ENCODE measurements at places on chromosomes 3 and 15.

DNA sequence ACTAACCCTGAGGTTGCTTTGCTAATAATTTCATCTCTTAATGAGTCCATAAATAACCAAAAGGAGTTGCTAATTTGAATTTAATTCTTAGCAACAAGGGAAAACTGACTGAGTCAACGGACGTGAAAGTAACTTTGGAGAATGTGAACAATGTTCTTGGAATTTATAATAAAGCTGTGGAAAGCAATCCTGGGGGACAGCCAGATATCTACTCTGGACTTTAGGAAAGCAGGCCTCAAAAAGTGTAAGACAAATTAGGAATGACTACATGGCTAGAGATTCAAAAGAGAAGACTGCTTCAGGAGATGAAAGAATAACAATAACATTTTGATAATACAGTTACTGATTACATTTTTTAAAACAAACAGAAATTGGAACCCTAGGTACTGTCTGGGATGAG lies 318.4 kb upstream of the COL8A1 start:
- DNase-seq: no peak

DNA sequence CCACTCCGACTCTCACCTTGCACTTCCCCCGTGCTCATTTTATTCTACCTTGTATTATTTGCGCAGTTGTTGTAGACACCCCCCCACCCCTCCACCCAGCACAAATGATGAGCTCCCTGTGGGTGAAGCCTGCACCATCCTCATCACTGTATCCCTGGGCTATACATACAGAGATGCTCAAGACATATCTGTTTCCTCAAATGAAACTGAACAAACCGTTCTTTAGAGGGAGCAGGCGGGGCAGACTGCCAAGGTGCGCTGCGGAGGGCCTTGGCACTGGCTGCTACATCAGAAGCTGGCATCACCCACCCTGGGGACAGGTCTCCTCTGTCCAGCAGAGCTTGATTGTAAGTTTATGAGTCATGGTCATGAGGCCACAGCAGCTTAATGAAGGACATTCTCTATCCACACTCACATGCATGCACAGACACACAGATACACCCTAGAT lies 29.0 kb downstream of the ADCY5 start:
- DNase-seq: no peak

DNA sequence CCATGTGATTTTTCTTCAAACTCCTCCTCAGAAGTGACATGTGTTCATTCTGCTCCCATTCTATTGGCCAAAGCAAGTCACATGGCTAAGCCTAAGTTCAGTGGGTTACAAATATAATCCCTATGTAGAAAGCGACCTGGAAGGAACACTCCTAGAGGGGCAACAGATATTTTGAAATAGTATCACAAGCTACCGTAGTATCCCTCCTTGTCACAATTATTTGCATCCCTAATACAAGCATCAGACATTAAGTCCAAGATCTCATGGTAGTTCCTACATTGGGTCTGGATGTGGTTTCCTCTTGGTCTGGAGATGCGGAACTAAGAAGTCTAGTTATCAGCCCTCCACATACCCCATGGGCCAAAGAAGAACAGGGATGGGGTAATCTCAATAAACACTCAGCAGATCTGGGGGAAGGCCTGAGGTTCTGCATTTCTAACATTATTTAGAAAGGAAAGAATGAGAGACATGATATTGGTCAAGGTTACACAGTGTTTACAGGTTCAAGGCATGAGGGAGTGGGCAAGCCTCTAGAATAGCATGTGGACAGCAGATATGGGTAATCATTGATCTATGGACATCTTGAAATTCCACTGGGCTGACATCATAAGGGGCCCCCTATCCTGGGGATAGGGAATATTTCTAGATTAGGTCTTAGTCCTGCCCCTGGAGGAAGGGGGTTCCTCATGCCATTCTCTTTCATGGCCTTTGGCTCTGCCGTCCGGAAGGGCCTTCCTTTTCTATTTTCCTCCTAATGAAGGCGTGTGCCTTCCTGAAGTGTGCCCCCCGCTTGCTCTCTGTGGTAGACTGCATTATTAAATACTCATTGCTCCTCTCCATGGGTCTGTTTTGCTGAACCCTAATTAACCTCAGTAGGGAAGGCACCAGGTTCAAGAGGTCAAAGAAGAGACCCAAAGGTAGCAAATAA lies 17.8 kb upstream of the ABHD2 start:
- no peak for DNase-seq

- peak; percentile 41 for DNase-seq
Measured at GRCh38 chr15:100759106-100759505, 120.5 kb upstream of the ALDH1A3 start.

- no peak for DNase-seq
Measured at GRCh38 chr3:47239929-47240328, 42.7 kb downstream of the KIF9 start.

- DNase-seq: no peak
Measured at GRCh38 chr15:39896846-39897245, 23.2 kb downstream of the GPR176 start.

- no peak for DNase-seq
Measured at GRCh38 chr3:89859757-89860156, 752.3 kb downstream of the EPHA3 start.

GRCh38 chr3:167811031-167811430 lies 75.5 kb downstream of the SERPINI1 start:
- no peak for DNase-seq

DNA sequence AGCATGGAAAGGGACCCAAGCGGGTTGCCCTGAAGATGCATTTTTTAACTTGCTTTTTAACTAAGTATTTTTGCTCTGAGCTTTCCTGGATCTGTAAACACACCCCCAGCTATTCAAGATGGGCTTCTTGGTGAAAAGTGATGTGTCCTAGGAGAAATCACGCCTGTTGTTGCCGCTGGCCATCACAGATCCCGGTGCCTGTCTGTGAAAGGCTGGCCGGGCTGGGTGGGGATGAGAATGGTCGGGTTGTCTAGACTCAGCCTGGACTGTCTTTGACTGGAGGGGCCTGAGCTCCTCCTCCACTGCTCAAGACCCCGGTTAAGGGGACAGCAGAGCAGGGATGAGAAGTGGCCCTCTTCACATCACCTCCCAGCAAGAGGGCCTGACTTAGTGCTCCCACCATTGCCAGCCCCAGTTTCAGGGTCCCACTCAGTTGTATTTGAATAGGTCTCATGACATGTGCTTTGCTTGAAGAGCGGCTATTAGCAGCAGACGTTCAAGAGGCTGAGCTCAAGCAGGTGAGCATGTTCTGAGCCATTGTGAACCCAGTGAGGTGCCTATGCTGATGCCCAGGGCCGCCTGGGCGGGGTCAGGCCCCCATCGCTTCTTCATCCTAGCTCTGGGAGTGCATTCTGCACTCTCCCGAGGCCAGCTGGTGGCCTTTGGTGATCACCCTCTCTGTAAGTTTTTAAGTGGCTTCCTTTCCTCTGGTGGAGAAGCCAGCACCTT lies 79.9 kb downstream of the IGF1R start:
- no peak for DNase-seq

DNA sequence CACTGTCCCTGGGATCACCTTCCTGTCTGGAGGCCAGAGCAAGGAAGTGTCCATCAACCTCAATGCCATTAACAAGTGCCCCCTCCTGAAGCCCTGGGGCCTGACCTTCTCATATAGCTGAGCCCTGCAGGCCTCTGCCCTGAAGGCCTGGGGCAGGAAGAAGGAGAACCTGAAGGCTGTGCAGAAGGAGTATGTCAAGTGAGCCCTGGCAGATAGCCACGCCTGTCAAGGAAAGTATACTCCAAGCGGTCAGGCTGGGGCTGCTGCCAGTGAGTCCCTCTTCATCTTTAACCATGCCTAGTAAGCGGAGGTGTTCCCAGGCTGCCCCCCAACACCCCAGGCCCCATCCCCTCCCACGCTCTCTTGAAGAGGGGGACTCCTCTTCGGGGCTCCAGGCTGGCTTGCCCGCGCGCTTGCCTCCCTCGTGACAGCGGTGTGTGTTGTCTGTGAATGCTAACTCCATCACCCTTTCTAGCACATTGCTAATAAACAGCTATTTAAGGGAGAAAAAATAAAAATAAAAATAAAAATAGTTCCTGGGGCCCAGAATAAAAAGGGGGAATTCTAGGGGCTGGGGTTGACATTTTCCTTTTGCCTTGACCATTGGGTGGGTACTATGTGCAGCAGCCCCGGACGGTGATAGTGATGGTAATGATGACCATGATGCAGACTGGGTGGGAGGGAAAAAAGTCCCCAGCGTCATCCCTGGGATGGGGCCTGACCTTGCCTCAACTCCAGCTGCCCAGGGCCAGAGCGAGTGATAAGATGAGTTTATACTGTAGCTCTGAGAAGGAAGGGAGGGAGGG lies 3.3 kb upstream of the ALAS1 start:
- no peak for DNase-seq

GRCh38 chr15:56871185-56871584 lies 47.3 kb upstream of the TCF12 start:
- DNase-seq: peak; percentile 65

- DNase-seq: no peak
Measured at GRCh38 chr3:197866035-197866434, 75.0 kb downstream of the LRCH3 start.

- DNase-seq: no peak
Measured at GRCh38 chr3:29176501-29176900, 104.4 kb upstream of the RBMS3 start.

- DNase-seq: no peak
Measured at GRCh38 chr3:116199063-116199462, 246.2 kb downstream of the LSAMP start.

- no peak for DNase-seq
Measured at GRCh38 chr15:67508407-67508806, 12.5 kb upstream of the C15orf61 start.

DNA sequence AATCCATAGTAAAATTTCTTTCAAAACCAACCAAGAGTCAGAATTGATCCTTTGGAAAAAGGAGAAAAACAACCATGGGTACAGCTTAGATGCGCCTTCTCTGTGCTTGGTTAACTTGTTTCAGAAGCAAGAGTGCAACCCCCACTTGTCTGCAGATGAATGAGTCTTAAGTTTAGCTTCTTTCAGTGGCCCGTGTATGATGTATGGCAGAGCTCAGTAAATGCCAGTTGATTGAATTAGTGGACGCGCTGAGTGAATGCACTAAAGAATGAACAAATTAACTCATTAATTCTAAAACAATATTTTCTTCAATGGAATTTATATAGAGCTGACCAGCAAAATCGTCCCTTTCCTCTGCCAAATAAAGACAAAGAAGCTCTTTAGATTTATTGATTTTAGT lies 67.0 kb upstream of the ARHGEF3 start:
- no peak for DNase-seq

- DNase-seq: no peak
Measured at GRCh38 chr3:192262001-192262400, 465.3 kb downstream of the FGF12 start.
